Gastrocnemius medialis (tissue), 4 donors: ENCODE measurements at places on chromosomes 7 and 10.

GRCh38 chr10:118594392-118595063, 920 bp downstream of the PRLHR start:
- DNase-seq: peak; percentile 30

- no peak for DNase-seq
These were observed 268.3 kb downstream of the GRID1 start for GRCh38 chr10:86098187-86098881.

- no peak for DNase-seq
These were observed 35.0 kb upstream of the ABCB4 start for GRCh38 chr7:87510411-87510875.

GRCh38 chr10:49426490-49427360, 30.8 kb upstream of the DRGX start:
- no peak for DNase-seq

DNA sequence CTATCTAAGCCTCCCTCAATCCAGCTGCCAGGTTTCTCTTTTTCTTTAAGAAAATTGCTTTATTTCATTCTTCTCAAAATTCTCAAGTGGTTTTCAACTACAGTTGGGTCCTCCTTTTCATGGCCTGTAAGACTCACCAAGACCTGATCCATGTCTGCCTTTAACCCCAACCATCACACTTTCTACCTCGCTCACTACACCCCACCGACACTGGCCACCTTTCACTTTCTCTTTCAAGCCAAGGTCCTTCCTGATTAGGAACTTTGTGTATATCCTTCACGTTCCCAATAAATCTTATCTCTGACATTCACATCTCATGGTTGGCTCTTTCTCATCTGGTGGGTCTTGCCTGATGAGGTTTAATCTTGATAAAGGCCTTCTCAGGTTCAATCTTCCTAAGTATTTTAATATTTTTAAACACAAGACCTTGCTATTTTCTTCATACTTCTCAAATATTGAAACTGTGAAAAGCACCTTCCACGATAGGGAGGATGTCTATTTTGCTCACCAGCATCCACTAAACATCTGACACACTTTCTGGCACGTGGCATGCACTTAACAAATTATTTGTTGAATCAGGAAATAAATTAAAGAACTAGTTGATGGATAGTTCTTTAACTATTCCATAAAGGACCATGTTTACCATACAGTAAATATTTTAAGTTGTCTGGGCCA, 624.8 kb downstream of the GRID1 start:
- no peak for DNase-seq

DNA sequence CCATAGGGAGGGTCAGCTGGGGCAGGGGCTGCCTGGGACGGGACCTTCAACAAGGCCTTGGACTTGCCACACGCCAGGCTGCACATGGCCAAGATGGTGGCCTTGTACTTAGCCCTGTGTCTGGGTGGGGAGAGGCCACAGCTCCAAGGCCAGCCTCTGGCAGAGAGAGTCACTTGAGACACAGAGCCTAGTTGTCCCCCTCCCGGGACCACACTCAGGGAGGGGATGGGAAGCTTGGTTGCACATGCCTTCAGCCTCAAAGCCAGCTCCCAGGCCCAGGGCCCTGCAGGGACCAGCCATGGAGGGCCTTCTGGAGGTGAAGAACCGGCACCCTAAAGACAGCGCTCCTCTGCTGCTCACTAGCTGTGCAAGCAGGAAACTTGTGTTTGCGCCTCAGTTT, 16.7 kb downstream of the MMRN2 start:
- DNase-seq: no peak
